RWPE1 (cell line): ENCODE measurements at places on chromosomes 2 and 18.
A peak's percentile ranks its signal among the peaks of the same experiment; 100 is the strongest.

DNA sequence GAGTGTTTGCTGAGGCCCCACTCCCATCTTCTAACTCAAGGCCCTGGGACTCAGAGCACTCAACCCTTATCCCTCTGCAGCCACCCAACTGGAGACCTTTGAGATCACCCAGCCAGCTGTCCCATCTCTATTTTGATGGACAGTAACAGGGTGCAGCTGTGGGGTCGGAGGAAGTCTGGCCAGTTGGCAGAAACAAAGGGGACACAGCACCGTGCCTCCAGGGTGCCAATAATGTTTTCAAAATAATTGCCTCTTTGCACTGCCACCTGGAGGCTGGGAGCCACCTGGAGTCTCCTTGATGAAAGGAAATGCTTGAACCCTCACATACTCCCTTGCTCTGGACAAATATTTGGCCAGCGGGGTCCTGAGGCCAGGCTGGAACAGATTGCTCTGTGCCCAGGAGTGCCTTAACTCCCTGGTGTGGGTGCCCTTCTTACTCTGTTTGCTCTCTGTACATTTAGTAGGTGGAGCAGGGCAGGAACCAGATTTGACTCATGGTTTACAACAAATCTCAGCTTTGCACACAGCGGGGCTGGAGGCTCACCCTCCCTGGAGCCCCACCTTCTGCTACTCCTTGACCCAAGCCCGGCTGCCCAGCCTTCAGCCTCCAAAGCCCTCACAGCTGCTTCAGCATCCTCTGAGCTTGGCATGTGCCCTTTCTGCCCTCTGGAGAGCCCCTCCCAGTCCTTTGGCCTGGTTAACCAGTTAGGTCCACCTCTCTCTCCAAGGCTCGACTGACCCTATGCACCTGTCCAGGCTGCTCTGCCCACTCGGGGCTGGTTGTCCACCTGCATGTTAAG lies 17.2 kb downstream of the MAL start:
- DNase-seq, result no peak

- no peak for DNase-seq
Observed at GRCh38 chr18:62279561-62279960, 45.5 kb upstream of the TNFRSF11A start.

DNA sequence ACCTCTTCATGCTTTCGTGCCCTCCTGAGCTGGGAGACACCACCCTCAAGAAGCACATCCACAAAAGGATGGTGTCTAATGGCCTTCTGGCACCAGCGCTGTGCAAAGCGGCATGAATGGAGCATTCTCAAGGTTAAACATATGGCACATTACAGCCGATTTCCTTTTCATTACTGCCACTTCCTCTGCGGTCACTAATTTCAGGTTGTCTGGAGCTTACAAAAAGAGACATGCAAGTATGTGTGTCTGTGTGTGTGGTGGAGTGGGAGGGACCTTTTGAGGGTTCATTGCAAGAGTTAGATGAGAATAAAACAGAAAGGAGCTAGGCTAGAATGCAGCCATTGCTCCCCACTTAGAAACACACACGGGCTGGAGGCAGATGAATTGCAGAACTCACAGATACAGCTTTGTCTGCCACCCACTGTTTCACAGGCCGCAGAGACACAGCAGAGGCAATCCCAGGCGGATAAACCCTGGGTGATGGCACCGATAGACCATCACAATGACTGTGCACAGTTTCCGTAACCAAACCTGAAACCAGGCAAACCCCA lies 76.0 kb downstream of the TGIF1 start:
- no peak for DNase-seq

- no peak for DNase-seq
Observed at GRCh38 chr2:7468448-7468828, 551.2 kb downstream of the RNF144A start.

DNA sequence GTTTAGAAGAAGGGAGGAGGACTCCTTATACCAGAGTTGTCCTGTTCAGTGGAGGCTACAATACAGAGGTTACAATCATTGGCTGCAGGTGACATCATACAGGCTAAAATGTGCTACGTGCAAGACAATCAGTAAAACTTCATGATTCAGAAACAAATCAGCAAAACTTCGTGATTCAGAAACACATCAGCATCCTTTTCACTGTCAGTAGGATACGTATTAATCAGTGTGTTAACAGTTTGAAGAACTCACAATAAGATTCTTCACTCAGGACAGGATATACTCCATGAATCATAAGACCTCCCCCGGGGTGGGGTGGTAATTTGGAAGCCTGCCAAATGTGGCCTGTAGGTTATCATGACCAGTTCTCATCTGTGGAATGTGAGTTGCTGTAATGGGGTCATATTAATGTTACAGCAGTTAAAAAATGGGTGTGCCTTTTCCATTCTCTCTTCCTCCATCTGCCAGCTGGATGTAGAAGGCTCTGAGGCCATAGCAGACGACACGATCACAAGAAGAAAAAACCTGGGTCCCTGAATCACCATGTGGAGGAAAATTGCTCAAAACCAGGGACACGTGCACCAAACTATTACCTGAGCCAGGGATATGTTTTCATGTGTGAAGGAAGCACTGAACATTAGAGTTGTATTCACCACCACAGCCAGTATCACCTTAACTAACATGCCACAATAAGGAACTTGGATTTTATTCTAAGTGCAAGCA lies 134.8 kb upstream of the CREB1 start:
- peak; percentile 93 for DNase-seq

- DNase-seq, result no peak
Observed at GRCh38 chr2:42297322-42297936, 63.6 kb downstream of the COX7A2L start.

DNA sequence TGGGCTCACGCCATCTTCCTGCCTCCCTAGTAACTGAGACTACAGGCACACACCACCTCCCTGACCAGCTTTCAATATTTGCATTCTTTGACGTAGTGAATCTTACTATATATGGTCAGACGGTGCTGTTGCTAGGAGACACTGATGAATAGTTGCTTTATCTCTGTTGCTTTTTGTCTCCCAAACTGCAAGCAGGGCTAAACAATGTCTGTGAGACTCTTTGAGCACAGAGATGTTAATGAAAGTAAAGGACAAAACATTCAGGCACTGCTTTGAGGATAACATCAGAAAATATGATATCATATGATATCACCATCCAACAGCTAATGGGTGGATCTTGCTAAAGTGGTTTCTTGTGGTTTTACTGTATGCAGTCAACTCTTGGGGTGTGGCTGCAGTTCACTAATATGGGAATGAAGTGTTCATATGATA lies 43.0 kb downstream of the EMILIN2 start:
- DNase-seq, result no peak

DNA sequence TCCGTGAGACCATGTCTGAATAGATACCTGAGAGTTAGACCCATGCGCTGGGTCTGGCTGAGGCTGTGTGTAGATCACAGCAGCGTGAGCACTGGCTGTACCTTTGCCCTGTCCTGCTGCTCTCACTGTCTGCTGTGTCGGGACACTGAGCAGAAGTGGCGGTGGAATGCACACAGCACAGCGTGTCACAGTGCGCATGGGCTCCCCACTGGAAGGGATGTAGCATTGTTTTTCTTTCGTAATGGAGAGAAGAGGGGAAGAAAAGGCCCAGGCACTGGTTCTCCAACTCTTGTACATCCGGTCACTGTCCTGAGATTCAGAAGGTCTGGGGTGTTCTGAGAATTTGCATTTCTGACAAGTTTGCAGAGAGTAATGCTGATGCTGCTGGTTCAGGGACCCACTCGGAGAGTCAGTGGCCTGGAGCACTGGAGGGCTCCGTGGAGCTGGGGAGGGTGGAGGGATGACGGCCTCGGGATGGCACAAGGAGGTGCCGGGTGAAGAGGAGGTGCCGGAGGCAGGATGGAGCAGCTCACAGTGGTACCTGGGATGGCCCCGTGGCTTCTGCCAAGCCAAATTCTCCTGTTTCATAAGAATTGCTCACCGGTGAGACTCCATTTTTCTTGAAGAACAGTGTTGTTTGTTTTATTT lies 252.8 kb downstream of the LDLRAD4 start:
- no peak for DNase-seq

GRCh38 chr18:77103187-77103850 lies 29.3 kb downstream of the MBP start:
- DNase-seq, result no peak

GRCh38 chr2:69988086-69988635 lies 26.7 kb upstream of the ASPRV1 start:
- no peak for DNase-seq

- DNase-seq, result no peak
Observed at GRCh38 chr18:76412010-76412817, 82.8 kb downstream of the ZNF516 start.

GRCh38 chr2:229905601-229906000 lies 16.2 kb downstream of the TRIP12 start:
- DNase-seq, result no peak

DNA sequence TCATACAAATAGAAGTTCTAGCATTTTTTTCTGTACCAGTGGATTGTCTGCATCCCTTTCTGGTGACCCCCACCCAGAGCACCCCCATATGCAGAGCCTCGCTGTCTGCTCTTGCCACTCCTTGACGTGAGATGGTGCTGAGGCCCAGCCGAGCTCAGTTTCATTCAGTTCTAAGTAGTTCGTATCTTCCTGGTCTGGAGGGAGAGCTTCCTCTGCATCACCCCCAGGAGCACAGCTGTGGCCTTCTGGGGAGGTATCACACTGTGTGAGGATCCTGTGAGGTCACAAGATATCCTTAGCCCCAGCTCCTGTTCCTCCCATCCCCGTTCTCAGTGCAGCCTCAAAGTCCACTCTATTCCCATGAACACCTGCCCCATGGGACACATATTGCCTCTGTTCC lies 132.7 kb downstream of the PTGR3 start:
- no peak for DNase-seq

GRCh38 chr2:220460257-220460985 lies 833.0 kb downstream of the SLC4A3 start:
- DNase-seq, result peak; percentile 13

GRCh38 chr2:102592601-102593000 lies 26.8 kb upstream of the SLC9A2 start:
- DNase-seq, result no peak

DNA sequence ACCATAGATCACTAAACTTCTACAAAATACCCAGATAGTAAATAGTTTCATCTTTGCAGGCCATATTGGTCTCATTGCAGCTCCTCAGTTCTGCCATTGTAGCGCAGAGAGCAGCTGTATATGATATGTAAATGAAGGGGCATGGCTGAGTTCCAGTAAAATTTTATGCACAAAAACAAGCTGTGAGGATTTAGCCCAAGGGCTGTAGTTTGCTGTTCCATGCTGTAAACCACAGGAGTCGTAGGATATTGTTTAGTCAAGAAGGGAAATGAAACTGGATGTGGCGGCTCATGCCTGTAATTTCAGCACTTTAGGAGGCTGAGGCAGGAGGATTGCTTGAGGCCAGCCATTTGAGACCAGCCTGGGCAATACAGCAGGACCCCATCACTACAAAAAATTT lies 83.0 kb downstream of the MGAT5 start:
- no peak for DNase-seq

DNA sequence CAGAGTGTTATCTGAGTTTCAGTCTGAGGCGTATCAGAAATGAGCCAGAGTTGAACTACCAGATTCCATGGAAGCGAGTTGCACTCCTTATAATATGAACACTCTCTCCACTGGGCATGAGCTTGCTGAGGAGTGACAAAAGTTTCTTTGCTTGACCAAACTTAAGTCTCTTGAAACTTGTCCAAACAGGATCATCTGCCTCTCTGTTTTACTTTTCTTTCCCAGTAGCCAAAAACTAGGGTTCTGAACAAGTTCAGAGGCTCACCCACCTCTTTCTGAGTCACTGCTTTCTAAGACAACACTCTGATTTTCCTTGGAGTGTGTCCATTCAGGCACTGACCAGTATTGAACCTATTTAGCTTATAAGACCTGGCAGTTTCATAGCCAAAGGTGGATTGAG lies 233.2 kb upstream of the TCF4 start:
- DNase-seq, result peak; percentile 2

GRCh38 chr2:165868211-165868610 lies 74.2 kb upstream of the GALNT3 start:
- no peak for DNase-seq

DNA sequence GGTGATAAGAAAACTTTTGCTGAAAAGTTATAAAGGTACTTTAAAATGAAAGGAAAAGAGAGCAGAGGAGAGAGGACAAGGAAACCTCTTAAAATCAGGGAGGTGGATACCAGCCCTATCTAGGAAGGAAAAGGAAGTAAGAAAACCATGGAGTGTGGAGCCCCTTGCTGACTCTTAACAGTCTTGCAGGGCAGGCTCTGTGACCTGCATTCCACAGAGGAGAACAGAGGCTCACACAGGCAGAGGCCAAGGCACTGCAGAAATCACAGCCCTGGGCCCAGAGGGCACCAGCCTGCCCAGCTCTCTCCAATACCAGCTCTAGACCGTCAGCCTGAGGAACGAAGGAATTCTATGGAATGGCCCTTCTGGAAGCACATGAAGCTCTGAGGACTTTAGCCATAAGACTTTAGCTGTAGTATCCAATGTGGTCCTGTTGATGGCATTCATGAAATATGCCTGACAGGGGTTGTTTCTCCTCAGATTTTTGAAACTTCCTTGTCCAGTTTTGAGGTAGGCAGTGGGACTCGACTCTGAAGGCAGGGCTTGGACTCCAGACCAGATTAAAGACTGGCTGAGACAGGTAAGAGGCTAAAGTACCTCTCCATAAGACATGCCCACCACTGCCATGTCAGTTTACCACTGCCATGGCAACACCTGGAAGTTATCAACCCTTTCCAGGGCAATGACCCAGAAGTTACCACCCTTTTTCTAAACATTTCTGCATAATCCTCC lies 216.3 kb downstream of the ANAPC1 start:
- DNase-seq, result peak; percentile 45

DNA sequence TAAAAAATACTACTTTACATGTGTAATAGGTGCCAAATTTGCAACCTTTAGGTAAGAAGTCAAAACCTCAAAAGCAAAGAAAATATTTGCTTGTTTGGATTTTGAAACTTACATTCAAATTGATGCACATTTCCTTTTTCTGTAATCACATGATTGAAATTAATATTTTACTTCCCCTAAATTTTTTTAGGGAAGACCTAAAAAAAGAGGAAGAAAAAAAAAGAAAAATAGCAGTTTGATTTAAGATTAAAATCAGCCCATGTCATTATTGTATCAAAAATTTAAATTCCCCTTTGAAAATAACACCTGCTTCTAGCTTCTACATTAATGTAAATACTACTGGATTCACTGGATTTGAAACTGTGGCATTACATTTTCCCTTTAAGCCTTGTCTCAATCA lies 68.2 kb upstream of the STON1 start:
- no peak for DNase-seq

DNA sequence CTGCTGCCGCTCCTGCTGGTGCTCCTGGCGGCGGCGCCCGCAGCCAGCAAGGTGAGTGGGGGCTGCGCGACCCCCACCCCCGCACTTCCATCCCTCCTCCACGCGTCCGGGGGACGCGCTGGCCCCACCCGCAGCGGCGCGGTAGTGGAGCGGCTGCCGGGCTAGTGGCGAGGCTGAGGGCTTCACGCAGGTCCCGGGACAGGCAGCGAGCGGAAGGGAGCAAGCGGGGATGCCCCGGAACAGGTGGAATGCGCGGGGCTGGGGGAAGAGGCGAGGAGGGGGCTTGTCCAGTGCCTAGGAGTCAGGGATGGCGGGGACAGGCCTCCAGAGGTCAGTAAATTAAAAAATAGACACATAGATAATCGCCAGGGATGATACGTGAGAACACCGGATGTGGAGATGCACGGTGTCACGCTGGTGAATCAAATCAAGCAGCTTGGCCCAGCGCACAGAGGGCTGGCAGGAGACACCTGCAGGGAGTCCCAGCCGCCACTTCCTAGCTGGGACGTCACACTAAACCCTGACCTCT lies 403 bp downstream of the COL4A3 start:
- DNase-seq, result no peak
